Type B pancreatic cell (in vitro differentiated cells): ENCODE measurements at places on chromosomes 2 and 18. TPM values are rescaled to one million over a fixed set of nuclear protein-coding genes. Genes with fewer than 3 reads are reported as not detected.

GRCh38 chr2:107634172-107634571 lies 192.5 kb upstream of the RGPD4 start:
- no peak for DNase-seq

GRCh38 chr2:203637471-203638167 lies 68.8 kb upstream of the CD28 start:
- DNase-seq = no peak

DNA sequence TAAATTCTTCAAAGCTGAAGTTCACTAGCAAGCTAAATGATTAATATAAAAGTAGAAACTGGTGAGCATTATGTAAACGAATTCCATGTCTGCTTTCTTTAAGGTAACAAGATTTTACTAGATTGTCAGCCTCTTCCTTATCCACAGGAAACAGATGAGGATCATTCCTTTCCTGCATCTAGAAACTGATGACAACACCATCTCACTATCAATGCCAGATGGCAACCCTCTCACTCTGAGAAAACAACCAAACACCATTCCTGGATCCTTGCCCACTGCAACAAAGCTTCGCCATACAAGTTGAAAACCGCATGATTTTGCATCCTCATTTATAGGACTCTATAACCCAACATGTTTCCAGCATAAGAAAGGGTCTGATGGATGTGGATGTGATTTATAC lies 122.9 kb downstream of the ZNF521 start:
- no peak for DNase-seq

- DNase-seq = no peak
Measured at GRCh38 chr2:12871694-12872315, 155.1 kb downstream of the TRIB2 start.

DNA sequence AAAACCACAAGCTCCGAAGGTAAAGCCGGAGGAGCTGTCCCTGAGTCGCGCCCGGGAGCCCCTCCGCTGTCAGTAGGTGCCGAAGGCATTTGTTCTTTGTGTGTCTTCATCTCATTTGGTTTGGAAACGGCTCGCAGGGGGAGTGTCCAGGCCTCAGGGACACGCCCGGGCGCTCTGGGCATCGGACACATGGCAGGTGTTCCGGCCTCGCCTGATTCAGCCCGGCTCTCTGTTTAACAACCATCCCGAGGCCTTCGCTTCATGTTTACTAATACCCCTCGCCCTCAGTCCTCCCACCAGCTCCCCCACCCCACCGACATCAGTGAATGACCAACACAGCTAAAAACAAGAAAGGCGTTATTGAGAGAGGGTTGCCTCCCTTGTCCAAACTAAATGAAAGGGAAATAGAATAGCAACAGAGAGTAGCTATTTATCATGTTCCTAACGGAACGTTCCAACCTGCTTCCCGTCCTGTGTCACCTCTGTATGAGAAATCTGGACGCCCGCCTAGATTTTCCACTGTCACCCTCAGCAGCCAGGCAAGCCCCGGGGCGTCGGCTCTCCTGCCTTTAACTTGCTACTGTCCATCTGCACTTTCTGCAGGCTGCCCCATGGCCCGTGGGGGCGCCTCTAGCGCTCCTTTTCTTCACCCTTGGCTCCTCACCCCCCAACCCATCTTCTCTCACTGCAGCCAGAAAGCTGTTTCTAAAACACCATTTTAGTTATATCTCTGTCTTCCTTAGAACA lies 73.9 kb downstream of the MYCN start:
- no peak for DNase-seq

DNA sequence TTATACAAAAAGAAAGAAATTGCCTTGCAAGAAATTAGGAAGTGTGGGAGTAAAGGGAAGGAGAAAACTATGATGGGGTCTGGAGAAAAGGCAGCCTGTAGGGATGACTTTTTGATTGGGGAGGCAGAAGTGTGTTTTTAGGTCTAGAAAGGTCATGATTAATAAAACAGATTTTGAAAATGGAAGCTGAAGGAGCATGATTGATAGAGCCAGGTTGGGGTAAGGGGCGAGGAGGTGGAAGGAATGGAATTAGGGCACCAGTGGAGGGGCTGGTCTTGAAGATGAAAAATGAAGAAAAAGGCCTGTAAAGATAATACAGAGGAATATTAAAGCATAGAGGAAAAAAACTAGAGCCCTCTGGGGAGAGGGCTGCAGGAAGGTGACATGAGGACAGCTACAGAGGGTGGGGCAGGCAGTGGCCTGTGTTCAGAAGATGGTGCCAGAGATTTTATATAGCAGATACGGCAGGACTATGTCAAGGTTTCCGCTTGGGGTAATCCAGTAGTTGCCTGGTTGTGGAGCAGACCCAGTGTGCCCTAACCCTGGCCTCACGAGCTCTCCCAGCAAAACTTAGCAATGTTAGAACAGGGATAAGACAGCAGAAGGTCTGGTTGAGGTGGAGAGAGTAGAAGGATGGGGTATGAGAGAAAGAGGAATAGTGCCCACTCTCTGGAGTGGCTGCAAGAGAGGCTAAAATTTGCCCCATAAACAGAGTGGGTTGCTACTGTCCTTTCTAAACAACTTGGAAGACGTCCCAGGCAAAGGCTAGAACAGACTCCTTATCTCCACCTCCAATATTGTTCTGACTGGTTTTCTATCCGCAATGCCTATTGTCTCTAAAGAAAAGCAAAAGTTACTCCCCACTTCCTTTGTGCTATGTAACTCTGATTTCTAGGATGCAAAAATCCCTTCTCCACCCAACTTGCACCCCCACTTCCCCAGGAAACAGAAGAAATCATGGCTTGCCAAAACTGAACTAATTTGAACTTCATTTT lies 287.3 kb downstream of the AGPS start:
- no peak for DNase-seq

APCDD1 gene
- 110 and 139 TPM in 2 replicates for total RNA-seq
